Peyer's patch (tissue), 4 donors: ENCODE measurements at places on chromosomes 11 and 22. TPM values are rescaled to one million over a fixed set of nuclear protein-coding genes. Genes with fewer than 3 reads are reported as not detected.

Gene C11orf52
- total RNA-seq = 11.2 TPM

Gene JAML
- total RNA-seq = 7.5 TPM

Gene TMEM223
- total RNA-seq = 13.8 TPM

Gene OR4C46
- total RNA-seq = not detected

Gene PIWIL4
- total RNA-seq = 20.4 TPM
